Endothelial cell of umbilical vein (primary cell): ENCODE measurements at places on chromosomes 1 and 21. TPM values are rescaled to one million over a fixed set of nuclear protein-coding genes. Genes with fewer than 3 reads are reported as not detected.

Gene CD34
- polyA plus RNA-seq = 102 and 136 TPM in 2 replicates

Gene APOBEC4
- not detected in 2 replicates for polyA plus RNA-seq

Gene TGFBR3
- 7.2 and 8.0 TPM in 2 replicates for polyA plus RNA-seq

Gene PRAMEF17
- polyA plus RNA-seq = not detected in 2 replicates

Gene HSD11B1
- not detected in 2 replicates for polyA plus RNA-seq

Gene MROH9
- polyA plus RNA-seq = not detected in 2 replicates

Gene PTPN7
- polyA plus RNA-seq = 1.8 and 2.4 TPM in 2 replicates

Gene RIIAD1
- polyA plus RNA-seq = not detected in 2 replicates

Gene FCRL1
- not detected in 2 replicates for polyA plus RNA-seq

Gene ADCY10
- 0.11 TPM in 1 of 2 replicates, not detected in the other for polyA plus RNA-seq

Gene RBM34
- 16.1 and 17.7 TPM in 2 replicates for polyA plus RNA-seq
